ENCODE measurements at places on chromosomes 6 and 20.

- DNase-seq, result no peak
These were observed 152.7 kb downstream of the ANKRD60 start for GRCh38 chr20:58075586-58076345.

GRCh38 chr6:6164367-6164766 lies 156.1 kb downstream of the F13A1 start:
- DNase-seq, result no peak

GRCh38 chr6:36917541-36918193 lies 31.9 kb downstream of the C6orf89 start:
- no peak for DNase-seq

DNA sequence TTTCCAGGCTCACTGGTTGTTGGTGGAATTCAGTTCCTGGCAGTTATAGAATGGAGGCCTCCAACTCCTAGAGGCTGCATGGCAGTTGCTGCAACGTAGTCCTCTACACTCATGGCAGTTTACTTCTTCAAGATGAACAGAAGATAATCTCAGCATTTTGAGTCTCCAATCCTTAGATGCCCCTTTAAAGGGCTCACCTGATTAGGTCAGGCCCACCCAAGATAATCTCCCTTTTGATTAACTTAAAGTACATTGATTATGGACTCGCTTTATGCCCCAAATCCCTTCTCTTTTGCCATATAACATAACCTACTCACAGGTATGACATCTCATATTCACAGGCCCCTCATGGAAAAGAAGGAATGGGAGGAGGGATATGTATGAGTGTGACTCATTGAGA lies 76.4 kb downstream of the ZNF133 start:
- no peak for DNase-seq

DNA sequence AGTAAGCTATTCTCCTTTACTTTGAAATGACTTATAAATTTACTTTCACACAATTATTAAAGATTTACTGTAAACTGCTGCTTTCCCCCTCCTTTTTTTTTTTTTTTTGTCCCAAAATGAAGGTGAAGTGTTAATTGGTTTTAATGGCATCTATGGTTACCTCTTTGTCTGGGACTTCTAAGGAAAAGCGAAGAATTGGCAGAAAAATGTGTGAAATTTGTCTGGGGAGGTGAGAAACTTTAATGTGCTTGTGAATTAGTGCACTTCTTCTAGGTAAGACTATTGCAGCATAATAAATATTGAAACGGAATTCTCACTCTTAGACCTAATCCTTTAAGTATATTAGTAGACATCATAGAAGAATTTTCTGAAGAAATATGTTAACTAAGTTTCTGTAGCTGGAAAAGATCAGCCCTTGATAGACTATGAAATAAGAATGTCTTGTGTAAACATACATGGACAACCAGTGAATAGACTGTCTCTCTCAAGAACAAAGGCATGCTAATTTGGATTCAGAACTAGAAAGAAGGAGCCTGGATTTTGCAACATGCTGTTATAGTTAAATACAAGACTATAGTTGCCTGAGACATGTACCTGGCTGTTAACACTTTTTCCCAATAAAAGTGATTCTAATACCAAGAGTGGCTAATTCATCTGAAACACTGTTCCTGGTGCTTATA lies 23.9 kb downstream of the FLRT3 start:
- DNase-seq, result no peak

Data from NCI-H774 (cell line).